ENCODE measurements at places on chromosomes 3 and 15.

DNA sequence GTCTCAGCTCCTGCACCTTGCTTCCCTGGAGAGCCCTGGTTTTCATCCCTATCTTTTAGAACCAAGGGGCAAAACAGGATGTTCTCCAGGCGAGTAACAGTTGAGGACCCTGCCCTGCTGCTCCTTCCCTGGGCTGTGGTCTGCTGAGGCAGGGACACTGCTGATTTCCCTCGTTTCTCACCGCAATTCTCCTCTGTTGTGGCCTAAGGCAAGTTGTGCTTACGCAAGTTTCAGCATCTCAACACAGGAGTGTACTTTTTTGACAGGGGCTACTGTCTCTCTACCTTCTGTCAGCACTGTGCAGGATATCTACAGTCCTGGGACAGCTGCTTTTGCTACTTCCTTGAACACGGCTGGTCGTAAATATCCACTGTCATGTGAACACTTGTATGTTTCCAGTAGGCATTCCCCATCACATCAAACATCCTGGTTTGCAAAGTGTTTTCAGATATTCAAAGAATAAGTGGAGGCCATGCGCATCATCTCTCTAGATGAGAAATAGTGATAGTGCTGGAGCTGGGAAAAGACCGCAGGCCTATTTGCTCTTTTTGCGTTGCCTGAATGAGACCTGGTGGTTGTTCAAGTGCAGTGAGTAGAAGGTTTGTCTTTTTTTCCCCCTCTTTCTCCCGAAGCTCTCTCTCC lies 110.1 kb upstream of the PLXNA1 start:
- no peak for DNase-seq

DNA sequence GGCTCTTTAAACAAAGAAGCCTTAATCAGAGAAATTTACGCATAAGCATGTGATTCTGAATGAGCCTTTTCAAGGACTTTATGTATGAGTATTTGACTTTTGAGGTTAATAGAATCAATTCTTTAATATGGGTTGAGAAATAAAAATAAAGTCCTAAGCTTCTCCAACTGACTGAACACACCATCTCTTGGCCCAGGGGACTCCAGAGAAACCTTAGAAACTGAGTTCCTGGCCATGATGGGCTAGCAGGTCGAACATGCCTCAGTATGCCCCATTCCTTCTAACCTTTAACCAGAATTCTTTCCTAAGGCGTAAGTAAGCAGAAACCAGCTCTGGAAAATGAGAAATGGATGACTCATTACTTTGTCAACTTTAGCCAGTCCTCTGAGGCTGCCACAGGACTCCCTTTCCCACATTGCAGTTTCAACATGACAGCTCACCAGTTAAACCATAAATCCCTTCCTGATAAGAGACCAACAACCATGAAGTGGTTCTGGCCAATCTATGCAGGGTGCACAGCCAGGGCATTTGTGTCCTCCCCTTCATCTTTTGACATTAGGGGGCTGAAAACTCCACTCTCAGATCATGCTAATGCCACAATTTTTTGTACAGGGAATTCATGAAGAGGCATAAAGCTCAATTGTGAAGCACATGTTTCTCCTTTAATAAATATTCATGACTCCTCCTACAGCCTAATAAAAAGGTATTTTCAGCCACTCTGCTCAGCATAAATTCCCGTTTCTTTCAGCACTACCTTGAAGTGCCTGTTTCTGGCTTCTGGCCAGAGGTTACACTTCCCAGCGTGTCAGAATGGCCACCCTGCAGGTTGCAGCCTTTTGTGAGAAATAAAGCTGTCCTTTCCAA lies 33.3 kb downstream of the TM4SF18 start:
- peak; percentile 13 for DNase-seq

GRCh38 chr3:13262493-13263211 lies 157.5 kb downstream of the NUP210 start:
- DNase-seq = peak; percentile 41

DNA sequence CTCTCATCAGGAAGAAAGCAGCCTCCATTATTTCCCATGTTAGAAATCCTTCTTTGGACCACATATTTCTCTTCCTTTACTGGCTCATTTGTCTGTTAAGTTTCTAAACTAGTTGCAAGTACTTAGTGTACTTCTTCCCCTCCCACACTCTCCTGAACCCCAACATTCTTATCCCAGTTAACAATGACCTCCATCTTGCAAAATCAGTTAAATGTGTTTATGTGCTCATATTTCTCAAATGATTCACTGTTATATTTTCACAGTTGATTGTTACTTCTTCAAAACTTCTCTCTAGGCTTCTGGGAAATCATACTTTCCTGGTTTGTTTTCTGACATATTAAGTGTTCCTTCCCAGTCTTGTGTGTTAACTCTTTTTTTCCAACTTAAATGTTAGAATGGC lies 856.9 kb downstream of the EPHA3 start:
- no peak for DNase-seq

DNA sequence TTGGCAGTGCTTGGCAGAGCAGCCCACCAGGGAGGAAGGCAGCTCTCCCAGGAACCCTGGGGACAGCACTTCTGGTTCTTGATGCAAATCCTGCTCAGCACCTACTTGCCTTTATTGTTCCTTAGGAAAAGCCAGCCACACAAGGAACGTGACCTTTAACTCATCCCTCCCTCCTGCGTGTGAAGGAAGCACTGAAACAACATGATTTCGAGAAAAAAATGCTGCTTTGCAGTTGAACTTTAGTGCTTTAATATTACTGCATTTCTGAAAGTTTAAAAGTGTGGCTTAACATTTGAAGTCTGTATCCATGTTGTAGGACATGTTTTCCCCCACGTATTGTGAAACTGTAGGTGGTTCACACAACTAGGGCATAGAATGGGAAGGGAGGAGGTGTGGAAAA lies 50.4 kb upstream of the CTNNB1 start:
- no peak for DNase-seq

All from activated CD8-positive, alpha-beta T cell treated with anti-CD3 and anti-CD28 coated beads, Interleukin-2, amount 10 ng/mL, durations not matched to agents 7 days and 5 days (primary cell).